ENCODE measurements at places on chromosomes 16 and 17. TPM values are rescaled to one million over a fixed set of nuclear protein-coding genes. Genes with fewer than 3 reads are reported as not detected.

Gene KRTAP3-1
- total RNA-seq: not detected

DNA sequence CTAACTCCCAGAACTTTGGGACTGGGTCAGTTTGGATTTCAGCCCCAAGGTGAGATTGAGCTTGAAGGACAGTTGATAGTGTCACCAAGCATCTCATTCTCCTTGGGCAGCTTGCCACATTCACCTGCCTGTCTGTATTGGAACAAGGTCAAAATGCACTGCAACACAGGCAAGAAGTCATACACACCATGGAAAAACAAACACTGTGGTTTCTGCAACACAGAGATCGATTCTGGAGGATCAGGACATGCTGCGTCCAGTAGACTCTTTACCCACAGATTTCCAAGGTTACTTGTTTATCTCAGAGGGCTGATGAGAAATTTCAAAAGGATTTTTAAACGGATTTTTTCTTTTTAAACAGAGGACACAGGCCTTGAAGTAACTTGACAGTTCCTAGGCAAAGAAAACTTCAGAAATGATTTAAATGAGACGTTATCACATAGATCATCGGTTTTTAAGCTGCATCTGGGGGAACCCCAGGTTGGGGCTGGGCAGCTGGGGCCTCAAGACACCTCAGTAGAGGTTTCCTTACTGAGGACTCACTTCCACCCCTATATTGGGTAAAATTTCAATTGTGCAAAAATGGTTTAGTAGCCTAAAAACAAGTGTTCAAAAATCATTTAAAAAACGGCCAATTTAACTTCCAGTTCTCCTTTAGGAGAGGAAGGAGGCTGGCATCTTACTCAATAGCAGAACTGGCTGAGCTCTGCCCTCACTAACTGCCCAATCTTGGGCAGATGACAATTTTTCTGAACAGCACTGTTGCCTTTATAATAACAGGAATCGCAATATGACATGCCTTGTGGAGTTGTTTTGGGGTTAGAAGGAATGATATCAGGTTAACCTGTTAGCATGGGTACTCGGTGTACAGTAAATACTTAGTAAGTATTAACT, 299.3 kb downstream of the XYLT1 start:
- H3K4me1 ChIP-seq: no peaks in the 10 kb centered on the region
- H3K36me3 ChIP-seq: no peaks in the 10 kb centered on the region
- no peak for DNase-seq
- H3K27ac ChIP-seq: no peak overlapping the region

DNA sequence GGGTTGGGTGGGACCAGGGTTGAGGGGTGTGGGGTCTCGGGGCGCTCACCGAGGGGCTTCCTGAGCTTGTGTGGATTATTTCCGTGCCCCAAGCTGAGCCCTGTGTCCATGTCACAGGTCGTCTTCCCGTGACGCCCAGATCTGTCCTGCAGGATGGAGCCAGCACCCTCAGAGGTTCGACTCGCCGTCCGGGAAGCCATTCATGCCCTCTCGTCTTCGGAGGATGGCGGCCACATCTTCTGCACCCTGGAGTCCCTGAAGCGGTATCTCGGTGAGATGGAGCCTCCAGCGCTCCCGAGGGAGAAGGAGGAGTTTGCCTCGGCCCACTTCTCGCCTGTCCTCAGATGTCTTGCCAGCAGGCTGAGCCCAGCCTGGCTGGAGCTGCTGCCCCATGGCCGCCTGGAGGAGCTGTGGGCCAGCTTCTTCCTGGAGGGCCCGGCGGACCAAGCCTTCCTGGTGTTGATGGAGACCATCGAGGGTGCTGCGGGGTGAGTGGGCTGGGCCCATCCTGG, 1.0 kb downstream of the TELO2 start:
- H3K27me3 ChIP-seq: no peaks in the 10 kb centered on the region
- peaks cover 48% of the 10 kb centered on the region for H3K36me3 ChIP-seq
- peak overlapping the region; percentile 86 for H3K4me3 ChIP-seq
- peak overlapping the region; percentile 89 for H3K27ac ChIP-seq

GRCh38 chr17:65820306-65820705, 258.9 kb upstream of the AXIN2 start:
- H3K4me1 ChIP-seq: no peaks in the 10 kb centered on the region
- no peaks in the 10 kb centered on the region for H3K36me3 ChIP-seq
- no peak overlapping the region for H3K4me3 ChIP-seq

GRCh38 chr16:81797443-81797842, 18.4 kb downstream of the PLCG2 start:
- no peak for DNase-seq
- H3K4me1 ChIP-seq: peaks cover 5% of the 10 kb centered on the region
- no peaks in the 10 kb centered on the region for H3K27me3 ChIP-seq
- H3K4me3 ChIP-seq: no peak overlapping the region
- no peak overlapping the region for H3K27ac ChIP-seq
- no peaks in the 10 kb centered on the region for H3K36me3 ChIP-seq

DNA sequence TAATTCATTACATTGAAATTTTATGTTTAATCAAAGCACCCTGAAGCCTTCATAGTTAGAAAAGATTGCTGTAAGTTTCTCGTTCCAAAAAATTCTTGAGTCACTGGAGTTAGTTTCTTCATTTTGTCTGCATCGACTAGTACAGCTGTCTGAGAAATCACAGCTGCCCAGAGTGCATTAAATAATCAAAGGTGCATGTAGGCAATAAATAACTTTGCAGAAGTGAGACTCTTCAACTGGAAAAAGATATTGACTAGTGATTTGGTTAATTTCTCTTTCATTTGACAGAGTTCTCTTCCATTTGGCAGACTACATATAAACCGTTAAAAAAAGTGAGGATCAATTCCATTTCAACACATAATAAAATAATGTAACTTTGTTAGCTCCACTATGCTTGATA, 234.0 kb downstream of the CNTNAP4 start:
- no peak for DNase-seq
- no peaks in the 10 kb centered on the region for H3K4me1 ChIP-seq
- H3K27ac ChIP-seq: no peak overlapping the region
- H3K36me3 ChIP-seq: no peaks in the 10 kb centered on the region

DNA sequence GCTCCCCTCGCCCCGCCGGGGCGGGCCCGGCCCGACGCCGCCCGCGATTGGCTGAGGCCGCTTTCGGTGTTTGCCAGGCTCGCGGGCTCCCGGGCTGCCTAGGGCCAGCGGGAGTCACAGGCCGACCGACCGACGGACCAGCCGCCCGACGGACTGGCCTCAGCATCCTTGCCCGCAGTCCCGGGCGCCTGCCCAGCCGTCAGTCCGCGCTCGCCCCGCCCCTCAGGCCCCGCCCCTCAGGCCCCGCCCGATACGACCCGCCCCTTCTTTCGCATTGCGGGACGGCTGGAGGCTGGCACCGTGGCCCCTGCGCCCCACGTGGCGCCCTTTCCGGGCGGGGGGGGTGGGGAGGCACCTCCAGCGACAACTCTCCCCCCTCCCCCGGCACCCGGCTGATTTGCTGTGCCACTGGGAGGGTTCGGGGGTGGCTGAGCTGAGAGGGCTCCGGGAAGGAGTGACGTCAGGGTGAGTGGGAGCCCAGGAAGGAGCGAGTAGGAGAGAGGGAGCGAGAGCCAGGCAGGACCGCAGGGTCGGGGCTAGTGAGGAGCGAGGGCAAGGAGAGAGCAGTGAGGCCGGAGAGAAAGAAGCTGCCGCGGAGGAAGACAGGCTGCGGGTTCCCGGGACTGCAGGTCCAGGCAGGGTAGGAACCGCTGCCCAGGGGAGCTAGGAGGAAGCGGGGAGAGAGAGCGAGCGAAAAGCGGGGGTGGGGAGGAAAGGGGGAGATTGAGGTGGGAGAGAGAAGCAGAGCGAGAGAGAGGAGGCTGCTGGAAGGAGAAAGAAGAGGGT, at the start of gene ASPHD1:
TSS of gene ASPHD1 (plus strand) at position 387 of the 786 bp plus-strand sequence. CDS start 484 bp downstream, outside the sequence.
- H3K36me3 ChIP-seq: no peaks in the 10 kb centered on the region
- peaks cover 25% of the 10 kb centered on the region for H3K27me3 ChIP-seq
- peaks cover 17% of the 10 kb centered on the region for H3K4me1 ChIP-seq
- no peak for DNase-seq

Gene PIK3R6
- total RNA-seq: 1.8 TPM

Data from esophagus muscularis mucosa (tissue), 4 donors.